Daoy (cell line): ENCODE measurements at places on chromosomes 6 and 20. TPM values are rescaled to one million over a fixed set of nuclear protein-coding genes. Genes with fewer than 3 reads are reported as not detected.

DNA sequence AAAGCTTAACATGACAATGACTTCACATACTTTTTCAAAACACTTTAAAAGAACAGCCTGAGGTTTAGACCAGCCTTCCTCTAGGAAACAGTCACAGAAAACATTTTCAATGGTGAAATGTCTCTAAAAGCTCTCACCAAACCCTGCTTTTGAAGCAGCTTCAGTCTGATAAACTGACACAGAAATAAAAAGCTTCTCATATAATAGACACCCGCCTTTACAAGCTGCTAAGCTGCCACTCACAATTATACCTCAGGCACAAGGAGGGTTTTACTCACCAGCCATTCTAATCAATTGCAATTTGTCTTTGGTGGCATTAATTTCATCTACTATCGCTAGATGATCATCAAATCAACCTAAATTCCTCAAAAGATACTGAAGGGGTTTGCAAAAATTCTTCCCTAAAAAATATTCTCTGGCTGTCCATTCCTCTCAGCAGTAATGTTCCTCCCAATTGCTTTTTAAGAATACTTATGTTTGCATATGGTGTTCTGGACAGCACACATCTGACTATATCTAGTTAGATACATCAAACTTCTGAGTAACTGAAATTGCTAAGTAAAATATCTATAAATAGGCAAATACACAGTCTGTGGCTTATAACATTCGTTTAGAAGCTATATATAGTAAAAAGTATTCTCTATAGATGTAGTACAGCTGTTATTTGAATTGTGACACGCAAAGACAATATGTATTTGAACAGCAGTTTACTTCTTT is 29.4 kb downstream of the KIF13A start:
- DNase-seq: no peak

- DNase-seq: no peak
Measured at GRCh38 chr6:33017018-33017417, 7.6 kb upstream of the HLA-DOA start.

DNA sequence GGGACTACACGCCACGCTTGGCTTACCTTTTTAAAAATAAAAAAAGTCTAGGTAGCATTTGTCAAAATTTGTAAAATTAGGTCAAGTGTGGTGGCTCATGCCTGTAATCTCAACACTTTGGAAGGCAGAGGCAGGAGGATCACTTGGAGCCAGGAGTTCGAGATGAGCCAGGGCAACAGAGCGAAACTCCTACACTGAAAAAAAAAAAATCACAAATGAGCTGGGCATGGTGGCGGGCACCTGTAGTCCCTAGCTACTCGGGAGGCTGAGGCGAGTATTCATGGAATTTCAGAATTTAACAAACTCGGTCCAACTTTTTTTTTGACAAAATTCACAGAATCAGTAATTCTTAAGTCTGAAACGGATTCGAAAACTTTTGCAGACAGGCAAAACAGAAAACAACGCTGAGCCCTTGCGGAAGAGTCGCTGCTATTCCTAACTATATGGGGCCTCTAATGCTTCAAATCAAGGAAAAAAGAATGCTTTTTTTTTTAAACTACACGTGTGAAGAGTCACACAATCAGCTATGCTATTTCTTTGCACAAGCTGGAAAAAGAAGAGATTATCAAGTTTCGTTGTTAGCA is 62.9 kb downstream of the GTF2H5 start:
- no peak for DNase-seq

GRCh38 chr6:21084656-21085055 is 508.9 kb upstream of the SOX4 start:
- no peak for DNase-seq

- no peak for DNase-seq
Measured at GRCh38 chr20:41044409-41045062, 15.9 kb downstream of the TOP1 start.

DNA sequence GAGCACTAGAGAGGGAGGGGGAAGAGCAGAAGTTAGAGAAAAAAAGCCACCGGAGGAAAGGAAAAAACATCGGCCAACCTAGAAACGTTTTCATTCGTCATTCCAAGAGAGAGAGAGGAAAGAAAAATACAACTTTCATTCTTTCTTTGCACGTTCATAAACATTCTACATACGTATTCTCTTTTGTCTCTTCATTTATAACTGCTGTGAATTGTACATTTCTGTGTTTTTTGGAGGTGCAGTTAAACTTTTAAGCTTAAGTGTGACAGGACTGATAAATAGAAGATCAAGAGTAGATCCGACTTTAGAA is 2.0 kb downstream of the ID4 start:
- no peak for DNase-seq

- DNase-seq: no peak
Measured at GRCh38 chr20:36929290-36929689, 22.2 kb downstream of the SAMHD1 start.

GRCh38 chr6:33427585-33428223 is 7.8 kb downstream of the SYNGAP1 start:
- DNase-seq: peak; percentile 55

Gene ANKRD6
- total RNA-seq: 1.1 and 4.1 TPM in 2 replicates

DNA sequence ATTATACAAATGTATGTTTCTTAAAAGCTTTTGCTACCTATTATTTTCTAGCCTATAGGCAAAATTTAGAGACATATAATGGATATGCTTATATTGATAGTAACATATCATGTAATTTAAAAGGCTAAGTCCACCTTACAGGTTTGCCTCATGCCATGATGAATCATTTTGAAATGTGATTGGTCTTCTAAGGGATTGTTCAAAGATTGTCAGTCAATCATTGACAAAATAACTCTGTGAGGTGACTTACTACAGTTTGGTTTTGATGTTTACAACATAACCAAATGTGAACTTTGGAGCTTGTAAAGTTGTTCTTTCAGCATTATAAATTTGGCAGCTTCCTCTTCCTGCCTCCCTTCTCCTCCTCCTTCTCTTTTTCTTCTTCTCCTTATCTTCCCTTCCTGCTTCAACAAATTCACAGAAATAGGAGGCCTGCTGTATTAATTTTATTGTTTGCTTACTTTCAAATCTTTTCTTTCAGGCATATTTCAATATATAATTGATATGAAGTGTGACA is 39.7 kb upstream of the ZFP64 start:
- DNase-seq: no peak

Gene RFX6
- not detected in 2 replicates for total RNA-seq

GRCh38 chr20:64113444-64113775 is 6.0 kb upstream of the NPBWR2 start:
- no peak for DNase-seq

GRCh38 chr6:30601815-30602641 is 15.0 kb downstream of the PPP1R10 start:
- no peak for DNase-seq

DNA sequence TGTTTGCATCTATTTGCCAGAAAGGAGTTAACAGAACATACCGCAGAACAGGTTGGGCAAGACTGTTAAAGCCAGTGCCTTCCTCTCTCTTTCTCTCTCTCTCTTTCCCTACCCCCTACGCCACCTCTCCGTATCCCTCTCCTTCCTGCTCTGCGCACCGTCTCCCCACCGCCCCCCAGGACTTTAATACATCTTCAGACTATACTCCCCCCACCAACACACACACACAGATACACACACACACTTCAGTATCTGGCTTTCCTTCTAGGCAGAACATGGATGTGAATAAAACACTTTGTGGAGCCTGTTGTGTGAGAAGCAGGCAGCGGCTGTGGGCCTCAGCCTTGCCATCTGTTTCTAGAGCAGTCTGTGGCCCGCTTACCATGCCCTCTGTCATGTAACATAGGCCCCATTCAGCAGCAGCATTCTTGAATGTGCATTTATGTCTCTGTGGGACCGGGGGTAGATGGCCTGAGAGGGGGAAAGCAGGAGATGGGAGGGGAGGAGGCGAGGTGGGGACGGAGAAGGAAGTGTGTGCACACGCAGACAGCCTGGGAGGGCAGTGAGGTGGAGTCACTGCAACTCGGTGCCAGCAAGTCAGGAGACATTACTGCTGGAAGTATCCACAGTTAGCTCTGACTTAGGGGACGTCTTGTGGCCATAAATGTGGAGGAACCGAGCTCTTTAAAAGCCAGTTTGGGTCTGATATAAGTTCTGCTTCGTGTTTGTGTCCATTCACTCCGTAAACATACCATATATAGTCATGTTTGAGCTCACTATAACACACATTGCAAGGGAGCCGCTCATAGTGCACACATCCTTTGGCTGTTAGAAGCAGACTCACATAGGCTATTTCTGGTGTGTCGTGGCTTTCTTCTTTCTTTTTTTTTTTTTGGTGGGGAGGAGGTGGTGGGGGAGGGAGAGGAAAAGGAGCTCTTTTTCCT is 38.4 kb downstream of the RREB1 start:
- DNase-seq: peak; percentile 69

Gene EZR
- 314 and 325 TPM in 2 replicates for total RNA-seq

Gene RIMS4
- total RNA-seq: 2.0 and 2.1 TPM in 2 replicates

GRCh38 chr20:31606804-31607639 is 1.9 kb downstream of the ID1 start:
- DNase-seq: peak; percentile 77

- DNase-seq: no peak
Measured at GRCh38 chr20:59102841-59103299, 60.3 kb upstream of the PRELID3B start.

Gene NRSN1
- not detected in 2 replicates for total RNA-seq

Gene KIF6
- total RNA-seq: 0.11 and 4.7 TPM in 2 replicates

Gene HLA-A
- 321 and 324 TPM in 2 replicates for total RNA-seq

GRCh38 chr6:138107752-138108592 is 753 bp upstream of the PERP start:
- DNase-seq: no peak

- no peak for DNase-seq
Measured at GRCh38 chr20:2654831-2655230, 2.4 kb downstream of the NOP56 start.

DNA sequence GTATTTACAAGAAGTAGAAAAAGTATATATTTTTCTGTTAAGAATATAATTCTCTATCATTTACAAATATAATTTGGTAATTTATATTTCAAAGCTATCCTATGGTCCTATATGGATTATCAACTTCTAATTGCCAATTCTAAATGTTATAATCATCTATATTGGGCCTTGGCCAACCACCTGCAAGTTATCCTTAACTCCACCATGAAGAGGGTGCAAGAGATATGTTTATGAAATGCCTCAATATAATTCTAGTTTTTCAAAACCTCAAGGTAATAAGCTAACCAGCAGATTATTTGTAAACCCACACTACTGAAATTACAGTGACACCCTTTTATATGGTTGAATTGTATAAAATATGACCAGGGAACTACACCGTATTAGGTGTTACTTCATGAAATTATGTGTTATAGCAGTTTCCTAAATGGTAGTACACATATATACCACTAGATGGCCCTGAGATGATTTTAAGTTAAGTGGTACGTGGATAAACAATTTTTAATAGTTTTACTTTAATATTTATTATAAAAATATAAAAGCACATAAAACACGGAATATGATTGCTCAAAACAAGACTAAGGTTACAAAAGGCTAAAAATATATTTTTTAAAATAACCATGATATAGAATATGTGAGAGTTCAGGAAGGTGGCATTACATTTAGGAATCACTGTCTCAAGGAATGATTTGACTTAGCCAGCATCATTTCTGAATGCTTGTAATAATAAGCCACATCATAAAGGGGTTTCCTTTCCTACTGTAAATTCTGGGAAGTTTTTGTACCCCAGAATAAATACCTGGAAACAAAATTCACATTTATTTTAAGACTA is 9.8 kb upstream of the PNISR start:
- DNase-seq: no peak

DNA sequence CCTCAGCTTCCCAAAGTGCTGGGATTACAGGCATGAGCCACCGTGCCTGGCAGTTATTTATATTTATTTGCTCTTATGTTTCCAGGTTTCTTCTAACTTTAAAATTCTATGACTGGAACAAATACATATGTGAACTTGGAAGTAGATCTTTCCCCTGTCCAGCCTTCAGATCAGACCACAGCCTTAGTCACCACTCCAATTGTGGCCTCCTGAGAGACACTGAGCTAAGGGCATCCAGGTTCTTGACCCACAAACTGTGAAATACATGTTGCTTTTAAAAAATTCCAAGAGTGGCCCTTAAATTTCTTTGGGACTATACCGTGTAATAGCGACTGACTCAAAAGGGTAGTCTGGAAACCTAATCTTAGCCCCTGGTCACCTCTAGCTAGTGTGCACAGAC is 1.5 kb upstream of the ADGRG6 start:
- no peak for DNase-seq

GRCh38 chr20:63255931-63256704 is 1.9 kb upstream of the NKAIN4 start:
- no peak for DNase-seq

Gene RAET1L
- total RNA-seq: 0.36 and 1.1 TPM in 2 replicates

- DNase-seq: no peak
Measured at GRCh38 chr20:59567585-59568508, 36.5 kb upstream of the PHACTR3 start.

DNA sequence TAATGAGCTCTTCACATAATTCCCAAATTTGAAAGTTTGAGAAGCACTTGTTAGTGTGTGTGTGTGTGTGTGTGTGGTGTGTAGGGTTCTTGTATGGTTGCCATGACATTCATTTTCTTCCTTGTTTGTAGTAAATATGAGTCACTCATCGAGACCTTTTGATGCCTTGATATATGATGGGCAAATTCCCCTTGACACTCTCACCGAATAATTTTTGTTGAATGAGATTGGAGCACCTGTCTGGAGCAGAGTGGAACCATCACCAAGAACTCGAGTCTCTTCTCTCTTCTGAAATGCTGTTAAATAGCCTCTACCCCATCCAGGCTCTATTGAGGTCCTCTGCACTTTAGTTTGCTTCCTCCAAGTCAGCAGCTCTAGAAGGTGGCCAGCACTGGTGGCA is 29.6 kb upstream of the FAM184A start:
- DNase-seq: no peak

- DNase-seq: no peak
Measured at GRCh38 chr6:143150281-143150680, 89.6 kb downstream of the AIG1 start.
